ENCODE measurements at places on chromosomes 13 and 19.

DNA sequence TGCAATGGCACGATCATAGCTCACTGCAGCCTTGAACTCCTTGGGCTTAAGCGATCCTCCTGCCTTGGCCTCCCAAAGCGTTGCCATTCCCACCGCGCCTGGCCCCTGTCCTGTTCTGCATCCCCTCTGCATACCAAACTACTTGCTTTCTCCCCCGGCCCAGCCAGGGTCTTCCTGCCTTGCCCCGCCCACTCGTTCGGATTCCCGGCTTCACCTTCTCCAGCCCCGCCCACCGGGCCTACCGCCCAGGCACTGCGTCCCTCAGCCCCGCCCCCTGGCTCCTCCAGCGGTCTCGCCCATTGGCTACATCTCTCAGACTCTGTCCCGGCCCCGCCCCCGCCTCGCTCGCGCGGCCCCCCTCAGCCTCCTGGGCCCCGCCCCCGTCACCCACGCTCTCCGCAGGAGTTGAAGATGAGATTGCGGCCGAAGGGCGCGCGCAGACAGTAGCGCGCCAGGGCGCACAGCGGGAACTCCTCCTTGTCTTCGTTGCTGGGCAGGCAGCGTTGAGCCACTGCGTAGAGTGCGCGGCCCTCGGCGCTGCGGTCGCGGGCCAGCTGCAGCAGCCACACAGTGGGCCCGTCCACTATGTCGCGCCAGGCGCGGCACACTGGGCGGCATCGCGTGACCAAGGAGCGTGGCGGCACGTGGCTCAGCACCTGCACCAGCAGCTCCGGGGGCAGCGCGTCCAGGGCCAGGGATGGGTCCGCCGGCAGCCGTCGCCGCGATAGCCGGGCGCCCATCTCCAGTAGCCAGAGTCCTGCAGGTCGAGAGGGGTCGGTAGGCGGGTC lies 19.0 kb downstream of the MRPS12 start:
- DNase-seq = peak; percentile 88

- DNase-seq = no peak
These were observed 343.5 kb downstream of the TEX29 start for GRCh38 chr13:111663953-111664421.

DNA sequence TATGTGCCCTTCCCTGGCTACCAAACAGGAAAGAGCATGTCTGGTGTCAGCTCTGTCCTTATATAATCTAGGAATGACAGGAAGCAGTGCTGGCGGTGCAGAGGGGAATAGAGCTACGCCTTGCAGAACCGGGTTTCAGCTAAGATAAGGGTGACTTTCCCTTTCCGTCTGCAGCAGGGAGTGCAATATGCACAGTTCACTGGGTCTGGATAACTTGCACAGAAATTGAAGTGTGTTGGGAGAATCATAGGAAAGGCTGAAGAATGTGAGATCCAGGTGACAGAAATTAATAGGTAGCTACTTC lies 90.0 kb upstream of the TSHZ3 start:
- DNase-seq = no peak

DNA sequence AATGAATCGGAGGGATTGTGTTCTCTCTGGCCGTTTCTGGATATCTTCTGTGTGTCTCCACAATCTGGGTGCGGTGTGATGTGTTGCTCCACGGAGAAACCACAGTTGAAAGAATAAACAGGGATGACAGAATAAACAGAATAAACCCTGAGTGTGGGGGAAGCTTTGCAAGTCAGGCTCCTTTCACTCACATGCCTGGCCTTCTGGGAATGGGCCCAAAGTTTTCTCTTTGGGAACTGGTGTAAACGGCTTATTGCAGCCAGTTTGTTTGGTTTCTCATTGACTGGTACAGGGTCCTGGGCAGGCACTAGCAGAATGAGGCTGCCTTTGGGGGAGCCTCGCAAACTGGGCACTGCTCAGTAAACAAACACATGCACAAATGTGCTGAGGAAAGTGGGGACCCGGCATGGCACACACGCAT lies 324.7 kb downstream of the DLEU7 start:
- no peak for DNase-seq

DNA sequence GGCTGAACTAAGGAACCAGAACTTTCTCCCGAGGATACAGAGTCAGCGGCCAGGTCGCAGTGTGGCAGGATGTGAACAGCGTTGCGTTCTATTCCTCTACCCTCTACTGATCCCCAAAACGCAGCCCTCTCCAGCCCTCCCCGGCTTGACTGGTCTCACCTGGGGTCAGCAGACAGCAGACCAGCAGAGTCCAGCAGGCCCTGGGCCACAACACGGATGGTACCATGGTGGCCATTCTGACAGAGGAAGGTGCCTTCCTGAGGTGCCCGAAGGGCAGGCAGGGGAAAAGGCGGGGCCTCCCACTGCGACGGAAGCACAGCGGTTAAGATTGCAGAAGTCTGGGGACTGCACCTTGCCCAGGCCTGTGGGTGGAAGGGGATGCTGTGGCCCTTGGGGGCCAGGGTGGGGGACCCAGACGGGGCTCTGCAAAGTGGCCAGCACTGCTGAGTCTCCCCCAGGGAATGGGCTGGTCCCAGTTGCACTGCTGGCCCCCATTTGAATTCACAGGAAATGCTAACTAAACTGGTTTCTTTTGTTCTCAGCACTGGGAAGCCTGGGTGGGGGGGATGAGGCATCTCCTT lies at the start of gene ICAM3:
TSS of gene ICAM3 (minus strand) at position 245 of the 581 bp plus-strand sequence. CDS start at position 235, 10 bp downstream.
- DNase-seq = peak; percentile 81

GRCh38 chr13:18943273-18943672 lies 238.4 kb downstream of the TUBA3C start:
- DNase-seq = no peak

DNA sequence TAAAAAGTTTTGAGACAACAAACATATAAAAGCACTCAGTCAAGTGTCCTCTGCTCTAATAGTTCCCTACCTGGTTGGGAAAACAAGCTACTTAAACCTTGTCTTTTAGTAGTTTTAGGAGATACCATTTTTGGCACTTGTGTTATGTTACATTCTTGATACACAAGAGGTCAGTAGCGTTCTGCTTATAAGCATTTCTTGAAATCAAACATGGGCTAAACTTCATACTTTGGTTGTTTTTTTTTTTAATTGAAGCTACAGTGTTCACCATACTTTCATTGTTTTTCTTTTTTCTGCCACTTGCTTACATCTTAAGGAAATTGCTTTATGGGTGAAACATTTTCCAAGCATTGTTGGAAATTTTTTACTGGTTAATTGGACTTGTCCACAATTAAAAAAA lies 12.9 kb downstream of the NHLRC3 start:
- DNase-seq = peak; percentile 31

DNA sequence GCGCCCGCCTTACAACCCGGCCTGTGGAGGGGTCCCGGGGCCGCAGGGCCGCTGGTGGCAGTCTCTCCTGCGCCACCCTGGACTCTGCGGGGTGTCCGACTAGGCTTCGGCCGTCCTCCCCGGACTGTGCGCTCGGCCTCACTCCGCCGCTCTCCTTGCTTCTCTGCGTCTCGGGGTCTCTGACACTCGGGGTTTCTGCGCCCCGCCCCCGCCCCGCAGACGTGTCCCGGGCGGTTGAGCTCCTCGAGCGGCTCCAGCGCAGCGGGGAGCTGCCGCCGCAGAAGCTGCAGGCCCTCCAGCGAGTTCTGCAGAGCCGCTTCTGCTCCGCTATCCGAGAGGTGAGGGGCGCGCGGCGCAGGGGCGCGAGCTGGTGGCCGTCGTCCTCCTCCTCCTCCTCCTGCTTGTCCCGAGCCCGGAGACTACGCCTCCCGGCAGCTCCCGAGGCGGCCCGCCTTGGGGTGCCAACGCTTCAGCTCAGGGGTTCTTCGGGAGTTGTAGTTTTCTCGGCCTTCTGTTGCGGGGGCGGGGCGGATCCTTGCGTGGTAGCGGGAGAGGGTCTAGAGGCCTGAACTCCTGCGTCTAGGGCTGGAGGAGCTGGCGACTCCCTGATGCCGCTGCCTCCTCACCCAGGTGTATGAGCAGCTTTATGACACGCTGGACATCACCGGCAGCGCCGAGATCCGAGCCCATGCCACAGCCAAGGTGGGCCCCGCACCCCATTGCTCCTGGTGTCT lies 627 bp downstream of the LIN7B start:
- DNase-seq = peak; percentile 60

DNA sequence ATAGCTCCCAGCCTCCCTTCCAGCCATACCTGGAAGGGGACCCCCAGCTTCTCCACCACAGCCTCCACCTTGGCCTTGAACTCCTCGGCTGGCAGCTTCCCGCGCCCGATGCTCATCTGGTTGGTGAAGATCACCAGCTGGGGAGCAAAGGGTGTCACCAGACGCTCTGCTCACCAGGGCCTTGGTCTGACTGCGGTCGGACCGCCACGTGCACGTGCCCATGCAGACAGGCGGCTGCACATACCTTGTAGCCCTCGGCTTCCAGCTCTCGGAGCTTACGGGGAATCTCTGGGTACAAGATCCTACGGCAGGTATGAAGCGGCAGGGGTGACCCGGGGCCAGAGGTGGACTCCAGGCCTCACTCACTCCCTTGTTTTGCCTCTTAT lies 3.4 kb downstream of the PNKP start:
- no peak for DNase-seq

DNA sequence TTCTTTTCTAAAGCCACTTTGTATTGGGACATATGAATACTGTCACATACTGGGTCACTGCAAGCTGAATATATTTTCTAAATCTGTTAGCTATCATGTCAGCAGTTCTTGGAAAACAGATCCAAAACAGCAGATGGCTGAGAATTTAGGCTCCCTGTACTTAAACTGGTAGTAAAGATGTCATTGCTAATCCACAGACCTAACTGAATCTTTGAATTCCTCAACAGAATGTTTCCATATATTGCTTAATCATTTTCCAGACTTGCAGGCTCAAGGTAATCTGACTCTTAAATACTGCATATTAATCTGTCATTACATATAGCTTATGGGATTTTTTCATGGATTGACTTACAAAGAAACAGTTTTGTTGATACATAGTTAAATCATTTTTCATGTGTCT lies 639.0 kb upstream of the KLHL1 start:
- DNase-seq = no peak
